PC-3 (cell line): ENCODE measurements at places on chromosomes 4 and X.

- DNase-seq, result peak; percentile 60
These were observed 168.4 kb upstream of the GK2 start for GRCh38 chr4:79576429-79576753.

- DNase-seq, result no peak
These were observed 1.4 kb upstream of the CAMK2D start for GRCh38 chr4:113763029-113763285.

GRCh38 chr4:158818560-158819140, 49.8 kb downstream of the FNIP2 start:
- DNase-seq, result no peak

DNA sequence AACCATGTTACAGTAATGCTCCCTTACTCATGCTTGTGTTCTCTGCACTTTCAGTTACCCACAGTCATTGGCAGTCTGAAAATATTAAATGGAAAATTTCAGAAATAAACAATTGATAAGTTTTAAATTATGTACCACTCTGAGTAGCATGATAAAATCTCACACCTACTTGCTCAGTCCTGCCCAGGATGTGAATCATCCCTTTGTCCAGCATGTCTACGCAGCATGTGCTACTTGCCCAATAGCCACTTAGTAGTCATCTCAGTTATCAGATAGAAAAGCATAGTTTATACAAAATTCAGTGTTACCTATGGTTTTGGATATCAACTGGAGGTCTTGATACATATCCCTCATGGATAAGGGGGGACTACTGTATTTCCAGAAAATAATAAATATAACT, 577.1 kb downstream of the GALNTL6 start:
- DNase-seq, result no peak

DNA sequence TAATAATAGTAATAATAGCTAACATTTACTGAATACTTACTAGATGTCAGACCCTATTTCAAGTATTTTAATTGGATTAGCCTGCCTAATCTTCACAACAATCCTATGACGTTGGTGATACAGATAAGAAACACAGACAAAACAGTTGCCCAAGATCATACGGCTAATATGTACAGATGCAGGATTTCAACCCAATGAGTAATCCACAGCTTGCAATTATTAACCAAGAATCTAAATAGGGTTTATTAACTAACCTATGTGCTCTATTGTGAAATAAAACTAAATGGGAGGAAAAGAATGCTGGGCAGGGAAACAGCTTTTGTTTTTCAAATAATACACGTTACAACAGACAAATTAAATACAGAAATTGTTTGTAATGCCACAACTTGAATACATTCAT, 23.4 kb downstream of the FBXO8 start:
- no peak for DNase-seq

- DNase-seq, result no peak
These were observed 51.4 kb upstream of the SOD3 start for GRCh38 chr4:24743927-24744326.

GRCh38 chr4:168755598-168756477, 254.2 kb downstream of the CBR4 start:
- peak; percentile 27 for DNase-seq

GRCh38 chr4:3489451-3489962, 26.4 kb downstream of the DOK7 start:
- DNase-seq, result no peak
